ENCODE measurements at places on chromosomes 2 and 18.

GRCh38 chr2:120367649-120368048, 21.7 kb downstream of the INHBB start:
- DNase-seq, result no peak

DNA sequence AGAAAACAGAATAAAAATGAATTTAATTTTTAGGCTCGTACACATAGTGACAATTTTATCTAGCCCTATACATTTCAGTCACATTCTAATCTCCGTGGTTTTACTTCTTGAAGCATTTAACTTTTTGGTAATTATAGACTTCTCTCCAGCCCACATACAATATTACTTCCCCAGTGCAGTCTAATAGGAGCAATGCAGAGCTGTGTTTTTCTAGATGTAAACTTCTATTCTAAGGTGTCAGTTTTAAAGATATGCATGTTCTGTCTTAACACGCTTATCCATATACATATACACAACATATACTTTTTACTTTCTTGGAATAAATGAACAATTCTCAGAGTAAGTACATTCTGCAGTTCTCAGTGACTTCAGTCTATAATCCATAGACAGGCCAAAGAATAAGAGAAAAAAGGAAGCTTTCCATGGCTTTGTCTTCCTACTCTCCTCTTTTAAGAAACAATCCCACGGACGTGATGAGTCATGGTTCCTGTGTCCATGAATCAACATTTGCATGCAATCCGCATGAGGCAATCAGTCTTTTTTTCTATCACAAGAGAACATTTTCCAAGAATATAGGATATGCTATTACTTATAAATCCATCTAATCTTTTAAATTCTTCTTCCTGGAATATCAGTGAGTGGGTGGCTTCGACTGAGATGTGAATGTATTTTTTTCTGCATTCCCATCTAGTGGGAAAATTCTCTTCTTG, 42.8 kb downstream of the CCDC102B start:
- DNase-seq, result no peak

GRCh38 chr2:28399289-28399688, 6.6 kb downstream of the FOSL2 start:
- no peak for DNase-seq

- DNase-seq, result no peak
These were observed 55.2 kb upstream of the UGP2 start for GRCh38 chr2:63786471-63786870.

DNA sequence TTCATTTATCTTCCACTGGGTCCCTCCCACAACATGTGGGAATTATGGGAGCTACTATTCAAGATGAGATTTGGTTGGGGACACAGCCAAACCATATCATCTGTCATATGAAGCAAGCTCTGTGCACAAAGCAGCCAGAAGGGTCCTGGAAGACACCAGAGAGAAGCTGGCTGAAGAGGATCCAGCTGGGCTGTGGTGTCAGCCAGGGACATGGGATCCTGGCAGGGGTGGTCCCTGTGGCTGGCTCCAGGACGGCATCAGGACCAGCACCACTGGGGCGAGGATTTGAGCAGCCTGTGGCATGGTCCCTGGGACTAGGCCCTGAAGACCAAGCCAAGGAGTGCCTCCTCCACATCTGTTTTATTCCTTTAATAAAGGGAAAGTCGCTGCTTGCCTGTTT, 84.8 kb upstream of the HDAC4 start:
- DNase-seq, result no peak

- no peak for DNase-seq
These were observed 257.5 kb upstream of the FN1 start for GRCh38 chr2:215693193-215693998.

DNA sequence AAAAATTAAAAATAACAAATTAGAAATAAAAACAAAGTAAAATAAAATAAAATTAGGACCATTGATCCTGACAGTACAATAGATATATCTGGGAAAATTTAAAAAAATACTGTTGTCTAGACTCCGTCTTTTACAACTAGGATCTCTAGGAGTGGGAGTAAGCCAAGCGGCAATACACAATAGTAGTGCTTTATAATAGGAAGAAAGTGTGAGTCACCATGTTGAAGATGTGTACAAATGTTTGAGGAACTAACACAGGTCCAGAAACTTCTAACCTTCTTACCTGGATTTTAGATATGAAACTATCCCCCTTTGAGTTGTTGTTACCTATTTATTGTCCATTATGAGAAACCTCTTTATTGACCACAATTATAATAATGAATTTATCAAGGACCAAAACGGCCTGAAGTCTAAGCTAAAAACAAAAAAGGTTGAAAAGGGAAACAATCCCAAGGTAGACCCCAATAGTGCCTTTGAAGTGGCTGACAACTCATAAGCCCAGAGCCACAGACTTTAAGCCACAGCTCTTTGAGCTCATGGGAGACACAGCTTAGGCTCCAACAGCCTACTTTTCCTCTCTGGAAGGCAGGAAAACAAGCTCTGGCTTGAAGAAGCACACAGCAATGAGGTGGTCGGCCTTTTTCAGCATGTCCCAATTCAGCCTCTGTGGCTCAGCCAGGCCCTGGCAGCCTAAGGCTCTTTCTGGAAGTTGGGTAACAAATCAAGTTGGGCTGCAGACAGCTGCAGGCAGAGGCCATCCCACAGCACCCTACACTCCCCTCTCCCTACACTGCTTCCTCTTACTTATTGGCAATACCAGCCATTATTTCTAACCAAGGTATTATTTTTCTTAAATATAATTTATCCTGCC, 62.9 kb downstream of the AQP4 start:
- DNase-seq, result no peak

GRCh38 chr18:79879566-79879965, 71.9 kb downstream of the SLC66A2 start:
- DNase-seq, result no peak

DNA sequence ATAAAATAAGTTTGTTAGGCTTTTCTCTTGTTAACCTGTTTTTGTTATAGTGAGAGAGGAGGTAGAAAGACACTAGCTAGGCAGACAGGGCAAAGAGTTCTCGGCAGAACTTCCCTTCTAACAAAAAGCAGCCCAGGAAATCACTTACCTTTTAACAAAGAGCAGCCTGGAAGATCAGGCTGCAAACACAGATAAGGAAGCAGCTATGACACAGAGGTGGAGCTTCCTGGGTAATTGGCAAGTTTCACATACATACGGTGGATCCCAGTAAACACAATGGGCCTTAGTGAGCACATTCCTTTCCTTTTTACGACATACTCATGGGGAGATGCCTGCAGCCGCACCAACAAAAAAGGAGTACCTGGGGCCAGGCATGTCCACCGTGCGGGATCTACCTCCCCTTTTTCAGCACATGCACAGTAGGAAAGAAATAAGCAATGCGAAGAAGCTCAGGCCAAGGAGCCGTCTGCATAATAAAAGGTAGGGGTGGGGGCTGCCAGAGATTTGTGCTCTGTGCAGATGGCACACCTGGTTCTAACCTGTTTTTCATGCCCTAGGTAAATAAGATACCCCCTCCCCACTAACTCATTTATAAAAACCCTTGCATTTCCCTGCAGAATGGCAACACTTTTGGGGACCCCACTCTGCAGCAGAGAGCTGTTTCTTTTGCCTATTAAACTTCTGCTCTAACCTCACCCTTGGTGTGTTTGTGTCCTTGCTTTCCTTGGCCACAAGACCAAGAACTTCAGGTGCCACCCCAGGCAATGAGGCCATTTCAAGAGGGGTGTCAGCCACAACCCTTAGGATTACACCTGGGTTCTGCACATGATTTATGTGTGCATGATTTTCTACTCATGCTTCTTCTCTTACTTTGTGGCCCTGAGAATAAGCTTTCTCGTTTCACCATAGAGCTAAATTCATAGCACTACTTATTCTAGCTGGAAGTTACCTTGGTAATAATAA, 26.5 kb downstream of the MDH1 start:
- no peak for DNase-seq

GRCh38 chr2:148615381-148615841, 29.1 kb upstream of the EPC2 start:
- DNase-seq, result no peak

DNA sequence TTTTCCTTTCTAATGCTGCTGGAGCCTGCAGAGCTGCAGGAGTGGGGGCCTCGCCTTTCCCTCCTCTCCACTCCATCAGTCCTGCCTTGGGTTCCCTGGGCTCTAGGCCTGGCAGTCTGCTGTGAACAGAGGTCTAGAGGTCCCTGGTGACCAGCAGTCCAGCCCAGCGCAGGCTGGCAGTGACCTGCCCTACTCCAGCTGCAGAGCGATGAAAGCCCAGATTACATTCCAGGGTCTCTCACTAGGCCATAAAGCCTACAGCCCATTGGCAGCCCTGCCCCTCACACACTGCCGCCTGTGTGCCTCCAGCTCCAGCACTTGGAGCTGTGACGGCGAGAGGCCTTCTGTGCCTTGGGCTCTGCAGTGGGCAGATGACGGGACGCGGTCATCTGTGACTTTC, 14.8 kb upstream of the MAL start:
- no peak for DNase-seq

- DNase-seq, result no peak
These were observed 85.7 kb downstream of the INHBB start for GRCh38 chr2:120431386-120432292.

DNA sequence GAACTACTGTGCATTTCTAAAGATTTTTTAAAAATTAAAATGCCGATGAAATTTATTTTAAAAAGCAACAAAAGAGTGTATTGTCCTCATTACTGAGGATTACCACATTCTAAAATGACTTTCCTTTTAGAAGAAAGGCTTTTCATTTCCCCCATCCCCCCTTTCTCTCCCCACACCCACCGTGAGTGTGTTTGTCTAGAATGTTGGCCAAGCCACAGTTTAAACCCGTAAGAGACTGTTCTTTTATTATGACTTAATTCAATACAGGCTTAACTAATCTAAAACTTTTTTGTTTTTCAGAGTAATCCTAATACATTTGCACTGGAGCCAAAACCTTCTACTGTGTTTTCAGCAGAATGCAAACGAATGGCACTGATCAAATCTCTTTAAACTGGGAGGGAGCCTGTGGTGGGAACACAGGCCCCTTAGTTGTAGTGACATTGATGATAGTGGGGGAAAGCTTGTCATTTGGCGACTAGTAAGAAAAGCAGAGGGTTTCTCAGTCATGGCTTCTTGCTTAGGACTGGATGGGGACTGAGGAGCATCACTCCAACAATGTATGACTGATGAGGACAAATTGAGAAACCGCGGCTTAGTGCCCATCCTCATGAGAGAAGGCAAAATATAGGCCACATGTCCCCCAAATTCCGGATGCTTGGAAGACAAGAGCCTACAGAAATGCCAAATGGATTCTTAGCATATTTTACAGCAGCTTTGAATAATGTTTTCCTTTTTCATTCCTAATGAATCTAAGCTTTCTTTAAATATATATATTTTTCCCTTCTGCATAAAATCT, 154.0 kb upstream of the SMIM21 start:
- no peak for DNase-seq

- DNase-seq, result no peak
These were observed 173.6 kb downstream of the ANKRD30B start for GRCh38 chr18:14921547-14921946.

DNA sequence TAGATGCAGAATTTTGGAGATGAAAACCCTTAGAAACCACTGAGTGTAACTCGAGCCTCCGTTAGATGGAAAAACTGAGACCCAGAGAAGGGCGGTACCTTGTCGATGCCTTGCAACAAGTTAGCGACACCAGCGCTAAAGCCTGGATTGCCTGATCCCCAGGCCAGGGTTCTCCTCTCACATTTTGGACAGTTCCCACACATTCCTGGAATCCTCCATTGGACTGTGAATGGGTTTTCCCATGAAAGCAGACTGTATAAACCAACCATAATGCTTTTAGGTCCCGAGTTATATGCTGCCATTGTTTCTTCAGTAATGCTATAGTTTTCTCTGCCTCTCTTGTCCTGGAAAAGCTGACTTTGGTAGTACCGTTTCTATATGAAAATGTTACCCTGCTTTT, 37.1 kb upstream of the LPIN1 start:
- no peak for DNase-seq
